ENCODE measurements at places on chromosomes 3 and 15.
A peak's percentile ranks its signal among the peaks of the same experiment; 100 is the strongest.

DNA sequence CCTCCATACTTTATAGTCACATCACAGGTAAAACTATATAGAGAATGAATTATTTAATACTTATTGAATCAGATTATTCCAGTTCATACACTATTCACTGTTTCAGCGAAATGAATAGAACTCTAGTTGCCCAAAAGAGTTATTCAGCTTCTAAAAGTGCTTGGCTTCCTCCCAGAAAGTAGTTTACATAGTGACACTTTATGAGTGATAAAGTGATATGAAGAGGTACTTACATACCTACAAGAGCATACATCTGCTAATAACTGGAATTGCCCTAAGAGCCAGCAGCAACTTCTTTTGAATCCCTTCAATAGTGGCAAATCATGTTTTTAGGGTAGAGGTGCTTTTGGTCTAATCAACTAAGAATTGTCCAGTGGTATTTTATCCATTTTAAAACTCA lies 635.1 kb upstream of the AGTR1 start:
- DNase-seq = no peak

DNA sequence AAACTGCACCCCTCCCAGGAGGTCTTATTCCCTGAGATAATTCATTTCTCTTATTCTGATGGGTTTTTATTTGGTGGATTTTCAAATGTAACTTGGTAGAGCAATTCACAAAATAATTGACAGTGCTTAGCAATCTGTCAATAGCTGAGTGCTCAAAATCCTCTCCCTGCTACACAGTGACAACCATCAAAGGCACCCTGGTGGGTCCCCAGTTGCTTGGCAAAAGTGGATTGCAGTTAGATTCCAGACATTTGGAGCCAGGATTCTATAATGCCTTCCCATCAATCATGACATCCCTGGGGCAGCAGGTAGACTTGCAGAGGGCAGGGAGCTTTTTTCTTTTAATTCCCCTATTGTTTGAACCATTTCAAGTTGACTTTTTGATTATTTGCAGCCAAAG lies 59.0 kb downstream of the FHIT start:
- no peak for DNase-seq

GRCh38 chr3:80643421-80643820 lies 875.6 kb upstream of the ROBO1 start:
- DNase-seq = peak; percentile 27

- no peak for DNase-seq
These were observed 245.9 kb downstream of the NAALADL2 start for GRCh38 chr3:175105066-175105465.

- DNase-seq = peak; percentile 67
These were observed at the start of gene TMEM158 for GRCh38 chr3:45226206-45226915. TSS of gene TMEM158 (minus strand) at chr3:45226287. CDS start at chr3:45226027, 260 bp downstream.

DNA sequence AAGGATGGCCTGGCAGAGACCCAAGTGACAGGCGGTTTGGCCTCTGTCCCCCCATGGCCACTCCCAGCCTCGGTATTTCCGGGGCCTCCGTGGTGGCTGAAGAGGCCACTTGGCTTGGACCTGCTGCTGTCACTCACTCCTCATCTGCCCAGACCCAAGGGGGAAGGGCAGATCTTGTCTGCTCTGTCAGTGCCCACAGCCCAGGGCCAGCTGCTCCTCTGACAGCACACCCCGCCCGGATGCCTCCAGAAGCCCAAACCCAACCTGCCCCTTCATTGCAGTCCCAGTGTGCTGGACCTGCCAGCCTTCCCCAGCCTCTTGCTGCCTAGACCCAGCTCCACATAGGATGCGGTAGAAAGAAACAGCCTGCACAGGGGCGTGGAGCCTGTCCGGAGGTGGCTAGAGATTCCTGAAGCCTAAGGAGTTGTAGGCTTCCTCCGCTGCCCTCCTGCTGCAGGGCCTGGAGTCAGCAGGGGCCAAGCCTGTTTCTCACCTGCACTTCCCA lies 52.0 kb downstream of the MAGEF1 start:
- peak; percentile 98 for DNase-seq

GRCh38 chr3:78098367-78098766 lies 1058.5 kb downstream of the ROBO2 start:
- DNase-seq = no peak

- no peak for DNase-seq
These were observed 180.5 kb upstream of the RASGRP1 start for GRCh38 chr15:38745126-38745525.

GRCh38 chr3:37935756-37936666 lies 54.6 kb upstream of the VILL start:
- peak; percentile 79 for DNase-seq

DNA sequence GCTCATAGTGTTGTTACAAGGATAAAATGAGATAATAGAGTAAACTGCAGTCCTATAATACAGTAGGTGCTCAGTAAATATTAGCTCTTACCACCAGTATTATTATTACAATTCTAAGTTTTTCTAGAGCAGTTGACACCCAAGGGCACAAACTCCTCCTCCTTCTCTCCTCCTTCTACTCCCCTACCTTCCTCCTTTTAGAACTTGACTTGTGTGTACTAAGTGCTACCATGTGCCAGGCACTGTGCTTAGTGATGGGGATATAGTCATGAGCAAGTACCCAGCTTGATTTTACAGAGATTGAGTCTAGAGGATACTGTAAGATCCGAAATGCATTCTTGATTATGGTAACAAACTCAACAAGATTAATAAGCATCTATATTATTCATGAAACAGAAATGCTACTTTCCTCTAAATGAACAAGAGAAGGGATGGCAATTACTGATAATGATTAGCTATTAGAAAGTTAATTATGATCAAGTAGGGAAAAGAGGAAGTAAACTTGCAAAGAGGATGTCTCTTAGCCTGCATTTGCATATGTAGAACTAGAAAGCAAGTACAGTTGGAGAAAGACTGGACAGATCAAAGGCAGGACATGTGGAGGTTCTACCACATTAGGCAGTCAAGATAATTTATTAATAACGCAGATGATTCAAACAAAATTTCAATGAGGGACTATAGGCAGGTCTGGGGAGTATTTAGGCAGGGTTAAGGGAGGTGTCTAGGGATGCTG lies 72.3 kb downstream of the CLDN11 start:
- no peak for DNase-seq

- no peak for DNase-seq
These were observed 236.6 kb downstream of the SOX2 start for GRCh38 chr3:181948286-181948685.

DNA sequence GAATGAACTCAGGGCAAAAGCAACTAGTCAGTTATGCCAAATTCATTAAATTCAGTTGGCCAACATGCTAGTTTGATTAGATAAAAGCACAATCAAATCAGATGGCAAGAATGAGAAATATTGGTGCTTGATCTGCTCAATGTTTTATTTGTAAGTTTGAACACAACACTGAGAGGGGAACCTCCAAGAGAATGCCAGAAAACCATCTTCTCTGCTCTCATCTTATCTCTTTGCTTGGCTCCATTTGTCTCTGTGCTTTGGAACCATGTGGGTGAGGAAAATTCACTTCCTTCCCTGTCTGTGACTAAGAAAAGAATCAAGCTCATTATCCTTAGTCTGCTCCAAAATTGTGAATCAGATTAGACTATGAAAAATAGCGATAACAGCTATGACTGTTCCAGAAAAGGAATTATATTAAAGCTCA lies 43.6 kb upstream of the DCBLD2 start:
- no peak for DNase-seq

- DNase-seq = peak; percentile 77
These were observed 38.6 kb upstream of the APH1B start for GRCh38 chr15:63238796-63239195.

DNA sequence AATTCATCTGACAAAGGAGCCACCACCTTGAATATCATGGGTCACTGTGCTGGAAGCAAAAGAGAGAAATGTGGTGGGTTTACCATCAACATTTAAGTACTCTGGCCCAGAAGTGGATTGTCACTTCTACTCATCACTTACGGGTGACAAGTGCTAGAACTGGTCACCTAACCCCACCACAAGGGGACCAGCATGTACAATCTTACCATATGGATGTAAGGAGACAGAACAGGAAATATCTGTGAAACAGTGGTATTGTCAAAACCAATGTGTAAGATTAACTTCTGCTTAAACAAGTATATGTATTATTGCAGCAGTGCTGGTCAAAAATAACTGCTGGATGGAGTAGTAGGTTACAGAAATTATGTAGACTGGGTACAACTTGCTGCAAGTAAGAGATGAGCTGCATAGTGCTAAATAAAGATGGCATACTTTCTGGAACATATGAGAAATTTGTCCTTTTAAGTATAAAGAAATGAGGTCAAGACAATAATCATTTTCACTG lies 171.8 kb downstream of the POTEB3 start:
- DNase-seq = peak; percentile 25

DNA sequence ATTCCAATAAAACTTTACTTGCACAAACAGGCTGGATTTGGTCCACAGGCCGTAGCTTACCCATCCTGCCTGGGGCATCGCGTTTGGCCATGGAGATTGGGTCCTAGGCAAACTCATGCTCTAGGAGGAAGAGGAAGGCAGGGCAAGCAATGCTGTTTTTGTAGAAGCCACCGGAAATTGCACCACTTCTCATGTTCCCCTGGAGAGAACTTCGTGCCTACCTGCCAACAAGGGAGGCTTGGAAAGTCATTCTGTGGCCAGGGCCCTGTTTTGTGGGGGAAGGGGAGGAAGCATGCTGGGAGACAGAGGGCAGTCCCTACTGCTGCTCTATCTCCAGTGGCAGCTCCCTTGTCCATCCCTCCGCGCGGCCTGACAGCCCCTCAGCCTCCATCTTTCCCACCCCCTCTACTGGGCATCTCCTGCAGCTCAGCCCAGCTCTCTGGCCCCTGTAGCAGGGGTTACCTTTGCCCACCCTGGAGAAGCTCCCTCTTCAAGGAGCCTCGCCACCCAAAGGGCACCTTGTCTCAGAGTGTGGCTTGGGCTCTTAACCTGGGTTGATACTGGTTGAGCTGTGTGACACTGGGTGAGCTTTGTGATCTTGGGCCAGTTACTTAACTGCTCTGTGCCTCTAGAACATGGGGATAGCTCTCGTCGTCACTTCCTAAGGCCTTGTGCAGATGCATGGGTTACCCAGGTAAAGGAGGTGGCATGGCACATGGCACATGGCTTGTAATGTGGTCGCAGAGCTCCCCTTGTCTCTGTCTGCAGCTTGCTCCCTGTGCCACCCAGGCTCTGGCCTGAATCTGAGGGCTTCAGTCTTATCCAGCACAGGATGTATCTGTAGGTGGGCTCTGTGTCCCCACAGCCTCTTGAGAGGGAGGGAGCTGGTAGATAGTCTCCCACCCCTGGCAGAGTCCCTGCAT lies 6.1 kb downstream of the ABTB1 start:
- DNase-seq = no peak

DNA sequence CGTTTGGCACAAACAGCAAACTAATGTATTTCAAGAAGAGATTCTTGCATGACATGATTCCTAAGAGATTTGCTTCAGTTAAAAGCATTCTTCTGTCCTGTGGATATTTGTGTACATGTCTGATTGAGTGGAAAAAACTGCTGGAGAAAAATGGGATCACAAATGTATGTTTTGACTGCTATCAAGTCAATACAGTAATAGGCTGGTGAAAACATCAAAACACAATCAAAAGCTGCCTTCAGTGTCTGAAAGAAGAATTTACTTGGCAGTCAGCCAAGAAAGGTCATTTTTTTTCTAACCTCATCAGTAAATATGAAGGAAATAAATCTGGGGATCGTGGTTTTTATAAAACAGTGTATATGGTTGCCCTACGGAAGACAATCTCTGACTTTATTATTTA lies 1214.8 kb downstream of the NSUN3 start:
- no peak for DNase-seq

DNA sequence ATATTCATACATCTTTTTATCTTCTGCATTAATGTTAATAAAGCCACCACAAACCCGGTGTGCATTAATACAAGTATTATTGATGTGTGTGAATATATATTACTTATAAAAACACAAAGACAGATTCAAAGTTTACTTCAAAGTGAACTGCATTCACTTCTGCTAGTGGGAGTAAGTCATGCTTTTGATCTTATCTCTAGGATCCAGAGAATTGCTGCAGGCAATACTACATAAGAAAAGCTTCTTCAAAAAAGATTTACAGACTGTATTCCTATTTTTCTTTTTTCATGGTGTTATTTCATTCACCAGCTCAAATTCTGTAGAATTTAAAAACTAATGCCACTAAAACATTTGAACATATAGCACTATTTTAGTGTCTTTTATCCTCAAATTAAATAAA lies 87.5 kb upstream of the CBLB start:
- no peak for DNase-seq

GRCh38 chr3:161409069-161409468 lies 37.8 kb upstream of the SPTSSB start:
- peak; percentile 12 for DNase-seq

DNA sequence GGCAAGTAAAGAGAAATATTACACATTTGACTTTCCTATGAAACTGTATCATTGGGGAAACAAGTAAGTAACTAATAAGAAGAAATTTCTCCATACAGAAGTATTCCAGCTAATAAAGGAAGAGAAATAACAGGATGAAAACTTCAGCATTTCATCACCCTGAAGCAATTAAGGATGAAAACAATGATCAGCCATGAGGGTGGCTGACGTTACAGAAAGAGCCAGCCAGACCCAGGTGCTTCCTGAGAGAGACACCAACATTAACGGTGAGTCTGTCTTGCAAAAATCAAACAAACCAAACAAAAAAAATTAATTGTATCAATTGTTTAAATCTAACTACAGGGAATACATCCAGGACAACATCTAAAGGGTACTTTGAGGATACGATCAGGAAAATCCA lies 190.0 kb downstream of the ARRDC4 start:
- no peak for DNase-seq

GRCh38 chr15:59703979-59704796 lies 15.1 kb upstream of the BNIP2 start:
- DNase-seq = peak; percentile 15

DNA sequence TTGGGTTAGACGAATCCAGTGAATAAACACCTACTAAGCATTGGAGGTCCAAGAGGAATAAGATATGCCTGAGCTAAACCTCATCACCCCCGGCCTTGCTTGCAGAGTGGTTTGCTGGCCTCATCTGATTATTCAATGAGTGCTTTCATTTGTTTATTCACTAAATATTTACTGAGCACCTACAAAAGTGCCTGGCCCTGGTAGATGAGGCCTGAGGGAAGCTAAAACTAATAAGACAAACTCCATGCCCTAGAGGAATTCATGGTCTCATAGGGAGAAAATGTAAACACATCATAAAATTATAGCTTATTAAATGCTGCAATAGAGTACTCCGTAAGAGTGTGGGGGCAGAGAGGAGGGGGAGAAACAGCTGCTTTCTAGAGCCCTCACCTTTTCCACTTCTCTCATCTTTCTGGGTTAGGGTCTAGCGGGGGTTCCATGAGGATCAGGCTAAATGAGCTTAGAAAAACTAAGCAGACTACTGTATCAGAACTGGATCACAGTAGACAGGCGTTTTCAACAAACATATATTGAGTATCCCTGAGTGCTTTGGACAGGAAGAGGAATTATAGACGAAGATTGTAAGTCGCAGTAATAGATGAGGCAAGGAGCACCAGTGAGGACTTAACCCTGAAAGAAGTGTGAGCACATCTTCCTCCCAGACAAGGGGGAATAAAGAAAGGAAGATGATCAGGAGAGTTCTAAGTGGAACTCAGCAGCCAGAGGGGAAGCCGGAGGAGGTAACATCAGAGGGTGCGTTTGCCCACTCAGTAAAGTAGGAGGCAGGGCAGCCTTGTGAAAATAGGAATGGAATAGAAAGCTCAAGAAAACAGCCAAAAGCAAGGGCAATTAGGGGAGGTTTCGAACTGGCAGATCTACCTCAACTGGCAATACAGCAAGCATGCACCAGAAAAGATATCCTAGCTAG lies 31.5 kb upstream of the LAMP3 start:
- DNase-seq = no peak

GRCh38 chr3:181932039-181932438 lies 220.3 kb downstream of the SOX2 start:
- DNase-seq = no peak

Measured in SJCRH30 (cell line).